ENCODE measurements at places on chromosomes 11 and 22.
A peak's percentile ranks its signal among the peaks of the same experiment; 100 is the strongest.

GRCh38 chr11:79100093-79100910 is 340.5 kb downstream of the TENM4 start:
- DNase-seq: peak; percentile 67

GRCh38 chr11:34909415-34909814 is 6.8 kb downstream of the APIP start:
- DNase-seq: no peak

- DNase-seq: no peak
Measured at GRCh38 chr11:2783536-2784082, 83.8 kb upstream of the KCNQ1OT1 start.

- no peak for DNase-seq
Measured at GRCh38 chr11:10938650-10939387, 81.0 kb upstream of the ZBED5 start.

GRCh38 chr11:7573558-7574296 is 59.9 kb downstream of the PPFIBP2 start:
- peak; percentile 75 for DNase-seq

DNA sequence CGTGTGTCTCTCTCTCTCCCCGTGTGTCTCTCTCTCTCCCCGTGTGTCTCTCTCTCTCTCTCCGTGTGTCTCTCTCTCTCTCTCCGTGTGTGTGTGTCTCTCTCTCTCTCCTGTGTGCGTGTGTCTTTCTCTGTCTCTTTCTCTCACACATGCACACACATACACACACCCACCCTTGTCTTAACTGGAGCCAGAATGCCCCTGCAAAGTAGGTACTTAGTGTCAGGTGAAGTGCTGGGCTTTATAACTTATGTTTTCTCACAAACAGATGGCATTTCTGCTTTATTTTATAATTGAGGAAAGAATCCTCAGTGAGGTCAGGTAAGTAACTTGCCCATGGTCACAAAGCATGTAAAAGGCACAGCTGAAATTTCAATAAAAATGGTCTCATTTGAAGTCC is 106.0 kb downstream of the CSNK2A3 start:
- no peak for DNase-seq

- DNase-seq: no peak
Measured at GRCh38 chr11:15807827-15808226, 548.5 kb downstream of the SOX6 start.

DNA sequence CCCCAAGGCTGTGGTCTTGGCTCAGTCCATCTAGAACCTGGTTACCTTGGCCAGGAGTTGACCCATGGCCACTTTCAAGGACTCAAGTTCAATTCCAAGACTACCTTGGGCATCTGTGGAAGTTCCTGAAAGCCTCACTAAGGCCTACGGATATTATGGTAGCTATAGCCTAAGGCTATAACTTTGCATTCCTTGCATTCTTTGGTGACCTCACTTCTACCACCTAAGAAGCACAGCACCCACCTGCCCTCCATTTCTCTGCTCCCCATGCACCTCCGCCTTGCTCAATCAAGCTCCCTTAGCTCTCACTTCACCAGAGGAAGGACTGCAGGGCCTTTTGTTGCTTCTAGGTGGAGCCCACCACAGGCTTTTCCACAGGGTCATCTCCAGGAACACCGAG is 50.3 kb upstream of the GALNT18 start:
- no peak for DNase-seq

DNA sequence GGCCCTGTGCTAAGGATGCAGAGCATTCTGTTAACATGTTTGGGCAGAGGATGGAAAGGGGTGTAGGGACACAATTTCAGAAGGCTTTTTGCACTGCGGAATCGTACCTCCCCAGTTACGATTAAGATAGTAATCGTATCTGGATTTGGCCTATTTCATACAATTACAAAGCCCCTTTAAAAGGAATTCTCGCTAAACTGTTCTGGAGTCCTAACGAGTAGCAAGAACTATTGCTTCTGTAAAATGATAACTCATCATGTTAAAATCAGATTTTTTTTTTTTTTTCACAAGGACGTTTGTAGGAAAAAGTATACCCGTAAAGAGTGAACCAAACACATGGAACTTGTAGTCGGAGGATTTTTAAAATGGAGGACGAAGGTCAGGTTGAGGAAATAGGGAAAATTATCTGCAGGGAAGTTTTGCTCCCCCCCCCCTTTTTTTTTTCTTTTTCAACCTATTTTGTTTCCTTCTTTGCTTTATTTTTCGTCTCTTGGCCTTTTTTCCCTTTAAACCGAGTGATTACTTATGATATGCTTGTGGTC is 934 bp downstream of the HSD17B12 start:
- DNase-seq: peak; percentile 12

DNA sequence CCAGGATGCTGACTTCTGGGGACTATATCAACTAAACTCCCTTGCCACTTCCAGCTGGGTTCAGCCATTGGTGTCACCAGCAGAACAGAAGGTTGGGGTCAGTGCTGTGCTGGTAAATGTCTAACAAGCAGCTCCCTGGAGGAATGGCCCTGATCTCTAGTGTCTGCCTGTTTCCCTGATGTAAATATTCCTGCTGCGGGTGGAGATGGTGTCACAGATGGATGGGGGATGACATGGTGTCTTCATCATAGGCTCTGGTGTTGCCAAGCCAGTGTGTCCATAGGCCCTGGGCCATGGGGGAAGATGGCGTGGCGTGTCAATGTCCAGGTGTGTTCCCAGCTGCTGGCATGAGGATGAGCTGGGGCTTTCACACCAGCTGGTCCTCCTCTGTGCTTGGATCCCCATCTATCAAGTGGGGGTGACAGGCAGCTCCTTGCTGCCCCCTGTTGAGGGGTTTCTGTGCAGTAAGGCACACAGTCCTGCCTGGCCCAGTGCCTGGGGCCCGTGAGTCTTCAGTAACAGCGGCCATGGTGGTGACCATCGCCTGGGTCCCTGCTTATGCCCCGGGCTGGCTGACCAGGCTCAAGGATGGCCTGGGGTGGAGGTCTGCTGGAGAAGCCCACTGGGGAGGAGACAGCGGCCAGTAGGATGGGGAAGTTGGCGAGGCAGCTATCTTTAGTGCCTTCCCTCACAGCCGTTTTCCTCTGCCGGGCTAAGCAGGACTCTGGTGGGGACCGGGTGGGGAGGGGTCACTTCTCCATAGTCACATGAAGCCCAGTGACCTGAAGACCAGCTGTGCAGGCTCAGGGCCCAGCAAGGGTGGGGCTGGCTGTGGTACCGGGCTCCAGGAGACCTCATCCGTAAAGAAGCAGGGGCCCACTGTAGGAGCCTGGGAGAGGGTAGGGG is 12.7 kb downstream of the RPL3 start:
- no peak for DNase-seq

- DNase-seq: no peak
Measured at GRCh38 chr11:99410636-99411035, 389.9 kb downstream of the CNTN5 start.

DNA sequence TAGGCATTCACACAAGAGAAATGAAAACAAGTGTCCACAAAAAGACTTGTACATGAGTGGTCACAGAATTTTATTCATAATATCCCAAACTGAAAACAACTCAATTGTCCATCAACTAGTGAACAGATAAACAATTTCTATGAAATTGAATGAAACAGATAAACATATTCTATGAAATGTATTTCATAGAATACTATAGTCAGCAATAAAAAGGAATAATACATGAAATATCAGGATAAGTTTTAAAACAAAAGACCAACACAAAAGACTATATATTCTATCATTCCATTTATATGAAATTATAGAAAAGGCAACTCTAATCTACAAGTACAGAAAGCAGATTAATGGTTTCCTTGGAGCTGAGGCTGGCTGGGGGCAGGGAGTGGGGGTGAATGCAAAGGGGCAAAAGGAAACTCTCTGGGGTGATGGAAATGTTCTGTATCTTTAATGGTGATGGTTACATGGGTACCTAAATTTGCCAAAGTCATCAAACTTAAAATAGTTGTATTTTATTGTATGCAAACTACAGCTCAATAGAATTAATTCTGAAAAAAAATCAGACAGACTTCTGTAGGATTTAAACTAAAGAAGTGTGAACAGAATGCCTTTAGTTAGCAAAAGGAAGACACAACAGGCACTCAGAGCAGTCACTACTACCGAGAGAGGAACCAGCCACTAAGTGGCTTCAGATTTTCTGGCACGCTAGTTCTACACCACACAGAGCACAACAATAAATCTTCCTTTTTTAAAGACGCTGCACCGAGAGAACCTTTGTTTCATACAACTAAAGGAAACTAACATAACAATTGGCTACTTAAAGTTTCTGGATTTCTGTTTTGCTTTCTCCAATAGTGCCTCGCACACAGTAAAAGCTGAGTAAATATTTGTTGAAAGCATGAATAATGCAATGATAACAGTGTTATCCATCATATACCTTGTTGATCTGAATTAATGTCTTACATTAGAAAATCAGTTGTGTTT is 15.4 kb downstream of the CCDC34 start:
- no peak for DNase-seq

DNA sequence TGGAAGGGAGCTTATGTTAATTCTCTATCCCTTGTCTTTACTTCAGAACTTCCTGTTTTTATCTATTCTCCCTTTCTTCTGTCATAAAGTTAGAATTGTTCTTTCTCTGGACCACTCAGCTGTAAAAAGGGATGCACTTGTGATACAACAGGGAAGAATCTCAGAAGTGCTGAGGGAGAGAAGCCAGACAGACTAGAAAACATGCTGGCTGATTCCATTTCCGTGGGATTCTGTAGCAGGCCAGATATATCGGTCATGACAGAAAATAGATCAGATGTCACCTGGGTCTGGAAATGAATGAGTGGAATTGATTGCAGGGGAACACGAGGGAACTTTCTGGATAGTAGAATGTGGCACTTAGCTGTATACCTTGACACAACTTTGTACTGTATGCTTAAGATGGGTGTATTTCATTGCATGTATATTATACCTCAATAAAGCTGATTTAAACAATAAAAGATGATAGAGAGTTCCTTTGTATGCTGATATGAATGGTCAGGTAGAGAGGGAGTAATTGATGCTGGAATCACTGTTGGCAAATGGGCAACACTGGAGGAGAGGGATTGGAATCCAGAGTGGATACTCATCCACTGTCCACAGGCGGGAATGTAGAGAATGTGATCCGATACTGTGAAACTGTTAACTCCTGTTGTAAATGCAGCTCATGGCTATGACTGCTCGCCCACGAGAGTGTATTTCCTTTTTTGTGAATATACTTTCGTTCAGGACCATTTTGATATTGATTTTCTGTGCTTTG is 59.6 kb downstream of the ATXN10 start:
- no peak for DNase-seq

GRCh38 chr11:11279956-11280689 is 72.9 kb downstream of the CSNK2A3 start:
- peak; percentile 23 for DNase-seq

- no peak for DNase-seq
Measured at GRCh38 chr11:12868315-12869073, 140.6 kb upstream of the RASSF10 start.

- DNase-seq: no peak
Measured at GRCh38 chr11:119041821-119042514, 11.3 kb upstream of the SLC37A4 start.

DNA sequence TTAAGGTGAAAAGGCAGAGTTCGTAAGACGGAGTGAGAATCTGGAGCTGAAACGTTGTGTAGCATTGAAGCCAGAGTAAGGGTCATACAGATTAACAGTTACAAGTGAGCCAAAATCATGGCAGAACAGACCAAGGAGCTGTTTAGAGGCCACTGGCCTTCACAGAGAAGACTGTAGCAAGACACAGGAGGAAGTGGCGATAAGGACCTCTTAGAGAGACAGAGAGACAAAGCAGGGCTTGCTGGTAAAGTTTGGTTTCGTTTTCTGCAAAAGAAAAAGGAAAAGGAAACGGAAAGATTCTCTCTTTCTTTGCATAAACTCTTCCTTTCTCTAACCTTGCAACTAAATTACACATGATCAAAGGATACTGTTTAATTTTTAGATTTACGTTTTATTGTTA is 83.0 kb downstream of the AASDHPPT start:
- DNase-seq: no peak

- no peak for DNase-seq
Measured at GRCh38 chr11:21975242-21975641, 217.6 kb upstream of the ANO5 start.

GRCh38 chr22:36358533-36359469 is 29.0 kb downstream of the MYH9 start:
- no peak for DNase-seq

GRCh38 chr11:24070435-24070834 is 426.4 kb upstream of the LUZP2 start:
- DNase-seq: no peak

DNA sequence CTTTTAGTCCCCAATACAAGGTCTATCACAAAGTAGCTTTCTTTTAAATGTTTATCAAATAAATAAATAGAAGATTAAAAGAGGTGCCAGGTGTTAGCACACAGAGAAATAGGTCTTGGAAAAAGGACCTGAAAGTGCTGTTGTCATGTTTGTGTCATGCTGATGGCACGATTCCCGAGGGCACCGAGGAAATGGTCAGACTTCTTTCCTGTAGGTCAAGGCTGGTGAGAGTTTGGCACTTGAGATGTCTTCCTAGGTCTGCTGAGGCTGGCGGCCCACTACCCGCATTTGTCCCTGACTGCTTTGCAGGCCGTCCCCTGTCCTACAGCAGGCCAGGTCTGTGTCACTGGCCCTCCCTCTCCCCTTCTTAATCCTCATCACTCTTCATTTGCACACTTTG is 112.1 kb downstream of the ATXN10 start:
- no peak for DNase-seq

GRCh38 chr22:25736378-25737011 is 5.5 kb upstream of the MYO18B start:
- DNase-seq: no peak

DNA sequence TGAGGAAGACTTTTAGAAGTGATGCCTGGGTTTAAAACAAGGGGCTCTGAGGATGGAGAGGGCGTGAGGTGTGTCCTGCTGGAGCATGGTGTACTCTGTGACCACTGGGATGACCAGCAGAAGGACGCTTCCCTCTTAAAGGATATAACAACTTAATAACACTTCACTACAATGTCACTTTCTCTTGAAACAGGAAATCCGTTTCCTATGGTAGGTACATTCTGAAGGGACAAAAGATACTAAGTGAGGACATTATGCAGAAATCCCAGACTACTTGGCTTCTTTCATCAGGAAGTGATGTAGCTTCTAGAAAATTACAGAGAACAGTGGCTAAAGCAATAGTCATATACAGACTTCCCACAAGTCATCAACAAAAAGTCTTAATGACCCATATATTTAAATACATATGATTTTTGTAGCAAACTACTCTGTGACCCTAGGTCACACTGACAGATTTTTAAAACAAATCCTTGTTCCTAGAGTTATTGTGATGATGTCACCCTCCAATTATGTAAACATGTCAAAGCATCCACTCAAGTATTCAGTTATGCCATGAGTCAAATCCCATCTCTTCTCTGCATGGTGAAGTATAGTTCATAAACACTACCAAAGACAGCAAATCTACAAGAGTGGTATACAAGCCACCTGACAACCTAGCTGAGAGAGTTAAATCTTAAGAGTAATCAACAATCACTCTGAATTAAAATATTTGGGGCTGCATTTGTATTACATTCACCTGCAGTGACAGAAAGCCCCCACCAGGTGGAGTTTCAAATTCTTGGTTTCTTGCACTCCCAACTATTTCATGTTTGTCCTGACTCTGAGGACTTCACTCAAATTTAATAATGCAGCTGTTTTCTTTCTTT is 32.8 kb downstream of the PITPNB start:
- peak; percentile 58 for DNase-seq

GRCh38 chr11:11347592-11347991 is 5.5 kb downstream of the CSNK2A3 start:
- DNase-seq: no peak

Data from hepatocyte (in vitro differentiated cells).